ENCODE measurements at places on chromosomes 6 and 20.
A peak's percentile ranks its signal among the peaks of the same experiment; 100 is the strongest.

DNA sequence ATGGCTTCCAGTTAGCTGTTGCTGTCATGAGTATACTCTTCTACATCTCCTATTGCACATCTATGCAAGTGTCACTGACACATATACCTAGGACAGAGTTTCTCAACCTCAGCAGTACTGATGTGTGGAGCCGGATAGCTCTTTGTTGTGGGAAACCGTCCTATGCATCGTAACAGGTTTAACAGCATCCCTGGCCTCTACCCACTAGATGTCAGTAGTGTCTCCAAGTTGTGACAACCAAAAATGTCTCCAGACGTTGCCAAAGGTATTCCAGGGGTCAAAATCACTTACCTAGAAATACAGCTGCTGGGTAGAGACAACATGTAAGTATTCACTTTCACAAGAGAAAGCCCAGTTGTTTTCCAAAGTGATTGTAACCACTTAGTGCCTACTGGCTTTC lies 637.6 kb downstream of the RNF144B start:
- DNase-seq, result peak; percentile 5

DNA sequence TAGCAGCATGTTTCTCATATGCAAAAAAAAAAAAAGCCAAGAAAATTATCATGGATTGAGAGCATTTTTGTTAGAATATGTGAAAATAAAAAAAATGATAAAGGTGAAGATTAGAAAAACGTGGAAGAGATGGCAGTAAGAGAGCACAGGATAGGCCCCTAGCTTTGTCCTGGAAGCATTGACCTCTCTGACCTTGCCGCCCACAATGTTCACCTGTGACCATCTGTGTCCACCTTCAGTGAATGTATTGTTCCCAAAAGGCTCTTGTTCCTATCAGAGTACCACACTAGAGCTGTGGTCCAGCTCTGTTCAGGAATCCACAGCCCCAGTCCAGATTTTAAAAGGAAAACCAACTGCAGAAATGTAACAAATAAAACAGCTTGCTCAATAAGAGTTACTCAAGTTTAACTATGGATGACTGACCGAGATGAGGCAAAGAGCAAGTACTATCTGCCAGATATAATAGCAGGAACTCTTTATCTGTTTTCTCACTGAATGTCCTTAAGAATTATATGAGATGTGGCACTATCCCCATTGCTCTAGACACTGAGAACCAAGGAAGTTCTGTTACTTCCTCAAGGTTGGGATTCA lies 287.7 kb upstream of the STXBP5 start:
- no peak for DNase-seq

DNA sequence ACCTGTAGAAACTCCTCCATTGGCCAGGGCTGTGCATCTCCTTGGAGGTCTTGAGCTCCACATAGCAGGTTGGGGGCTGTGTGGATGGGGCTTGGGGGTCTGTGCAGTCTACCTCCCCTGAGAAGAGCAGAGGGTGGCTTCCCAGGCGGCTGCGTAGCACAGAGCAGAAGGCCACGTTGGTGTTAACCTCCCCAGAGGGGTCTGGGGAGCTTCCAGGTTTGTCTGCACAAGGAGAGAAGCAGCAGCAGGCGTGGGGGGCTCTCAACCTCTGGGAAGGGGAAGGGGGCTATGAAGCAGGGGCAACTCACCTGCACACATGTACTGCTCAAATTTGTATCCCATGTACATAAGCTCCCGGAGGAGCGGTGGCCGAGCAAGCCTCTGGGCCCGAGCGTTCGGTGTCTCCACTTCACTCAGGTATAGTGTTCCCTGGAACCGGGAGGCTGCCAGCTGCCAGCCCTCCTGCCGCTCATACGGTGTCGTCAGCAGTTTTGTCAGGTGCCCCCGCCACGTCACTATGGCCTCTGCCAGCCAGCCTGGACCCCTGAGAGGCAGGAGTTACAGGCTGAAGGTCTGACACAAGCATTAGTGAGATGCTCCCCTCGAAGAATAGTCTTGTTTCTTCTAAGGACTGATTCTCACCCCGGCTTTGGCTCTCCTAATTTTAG lies 1.2 kb downstream of the DXO start:
- DNase-seq, result no peak

GRCh38 chr6:24187965-24188577 lies 62.1 kb downstream of the NRSN1 start:
- DNase-seq, result no peak

DNA sequence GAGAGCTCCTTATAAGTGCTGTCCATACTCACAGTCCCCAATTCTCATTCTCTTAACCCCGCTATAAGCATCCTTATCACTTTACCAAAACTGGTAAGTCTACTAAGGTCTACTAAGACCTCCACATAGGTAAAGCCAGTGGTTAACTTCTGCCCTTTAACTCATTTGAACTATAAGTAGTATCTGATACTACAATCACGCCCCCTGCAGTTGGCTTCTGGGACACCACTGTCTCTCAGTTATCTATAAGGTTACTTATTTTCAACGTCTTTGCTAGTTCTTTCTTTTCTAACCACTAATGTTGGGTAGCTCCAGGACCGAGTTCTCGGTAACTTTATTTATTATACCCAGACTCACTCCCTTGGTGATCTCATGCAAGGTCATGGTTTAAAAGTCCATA lies 142.6 kb downstream of the ARHGAP18 start:
- DNase-seq, result peak; percentile 14

- DNase-seq, result peak; percentile 41
Observed at GRCh38 chr6:19851241-19852089, 14.3 kb downstream of the ID4 start.

DNA sequence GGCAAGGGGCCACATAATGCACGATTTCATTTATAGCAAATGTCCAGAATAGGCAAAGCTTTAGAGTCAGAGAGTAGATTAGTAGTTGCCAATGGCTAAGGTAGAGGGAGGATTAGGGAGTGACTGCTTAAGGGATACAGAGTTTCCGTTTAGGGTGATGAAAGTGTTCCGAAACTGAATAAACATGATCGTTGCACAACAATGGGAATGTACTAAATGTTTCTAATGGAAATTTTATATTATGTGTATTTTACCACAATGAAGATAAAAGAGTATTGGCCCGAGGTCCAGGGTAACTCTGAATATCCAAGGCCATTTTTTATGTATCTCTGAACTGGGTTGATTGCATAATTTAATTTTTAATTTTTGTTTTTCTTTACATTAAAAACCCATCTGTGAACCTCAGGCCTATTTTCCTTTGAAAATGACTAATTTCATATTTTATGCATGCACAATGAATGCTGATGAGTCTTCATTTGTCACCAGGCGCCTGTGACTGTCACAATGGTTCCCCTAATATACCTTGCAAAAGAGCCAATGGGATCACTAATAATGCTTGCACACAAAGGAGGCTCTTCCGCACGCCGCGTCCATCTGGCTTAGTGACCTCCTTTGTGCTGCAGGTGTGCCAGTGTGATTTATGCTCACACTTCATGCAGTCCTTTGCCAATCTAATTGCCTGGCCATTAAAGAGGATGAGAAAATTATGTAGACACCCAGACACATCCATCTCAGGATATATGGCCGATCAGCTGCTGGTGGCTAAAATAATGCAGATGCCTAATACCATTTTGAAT lies 612.5 kb downstream of the CDH26 start:
- no peak for DNase-seq

GRCh38 chr20:64109831-64110391 lies 2.5 kb upstream of the NPBWR2 start:
- no peak for DNase-seq

- no peak for DNase-seq
Observed at GRCh38 chr6:3534599-3534998, 77.7 kb upstream of the SLC22A23 start.

DNA sequence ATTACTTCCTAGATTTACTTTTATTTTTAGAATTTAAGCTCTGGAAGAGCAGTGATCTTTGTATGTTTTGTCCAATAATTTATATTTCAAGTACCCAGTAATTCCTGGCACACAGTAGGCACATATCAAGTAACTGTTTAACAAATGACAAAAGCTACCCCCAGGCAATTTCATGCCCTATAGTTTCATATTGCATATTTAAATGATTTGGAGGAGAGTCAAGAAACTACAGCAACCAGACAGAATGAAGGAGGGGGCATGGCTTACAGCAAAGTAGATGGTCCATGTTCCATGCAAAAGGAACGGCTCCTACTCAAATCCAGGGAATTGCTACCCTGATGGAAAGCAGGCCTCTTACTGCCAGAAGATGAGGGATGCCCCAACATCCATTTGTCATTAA lies 113.5 kb downstream of the ARHGAP18 start:
- DNase-seq, result no peak

DNA sequence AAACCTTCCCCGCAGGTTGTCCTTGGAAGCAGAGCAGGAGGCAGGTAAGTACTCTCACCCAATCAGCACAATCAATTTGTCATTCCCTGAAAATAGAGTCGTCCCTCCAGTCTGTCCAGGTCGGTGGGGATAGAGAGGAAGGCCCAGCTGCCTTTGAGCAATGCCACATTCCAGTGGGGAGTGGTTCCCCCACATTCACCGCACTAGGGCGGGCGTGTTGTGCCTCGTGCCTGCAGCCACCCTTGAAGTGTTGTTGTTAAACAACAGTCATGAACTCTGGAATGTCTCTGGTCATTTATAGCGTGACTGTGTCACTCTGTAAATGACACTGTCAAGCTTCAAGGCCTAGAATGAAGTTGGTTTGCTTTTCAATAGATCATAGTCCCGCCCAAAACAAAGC lies 33.4 kb downstream of the PRDM1 start:
- DNase-seq, result no peak

GRCh38 chr6:16473908-16474771 lies 235.8 kb downstream of the GMPR start:
- DNase-seq, result no peak

GRCh38 chr6:44000164-44000842 lies 126.9 kb downstream of the MRPL14 start:
- DNase-seq, result peak; percentile 66

GRCh38 chr20:50017576-50018248 lies 34.9 kb downstream of the SNAI1 start:
- no peak for DNase-seq

- DNase-seq, result no peak
Observed at GRCh38 chr6:28748192-28748591, 175.6 kb downstream of the TRIM27 start.

Data from common myeloid progenitor, CD34-positive (primary cell).